ENCODE measurements at places on chromosomes 3 and 15.

DNA sequence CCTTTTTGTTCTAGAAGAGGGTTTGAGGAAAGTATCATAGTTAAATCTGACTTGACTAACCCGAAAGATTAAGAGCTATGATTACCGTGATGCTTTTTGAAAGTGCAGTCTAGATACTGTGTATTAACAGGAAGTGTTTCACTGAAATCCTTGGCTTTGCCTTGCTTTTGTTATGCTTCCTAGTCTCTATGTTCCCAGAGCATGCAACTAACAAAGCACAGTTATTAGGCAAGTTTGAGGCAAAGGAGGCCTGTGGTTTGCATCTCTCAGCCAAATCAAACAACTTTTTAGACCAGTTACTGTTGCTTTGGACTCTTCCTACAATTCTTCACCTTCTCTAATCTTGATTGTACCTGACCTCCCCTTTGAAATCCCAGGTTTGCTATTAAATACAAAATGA is 3.9 kb downstream of the LXN start:
- DNase-seq = no peak

DNA sequence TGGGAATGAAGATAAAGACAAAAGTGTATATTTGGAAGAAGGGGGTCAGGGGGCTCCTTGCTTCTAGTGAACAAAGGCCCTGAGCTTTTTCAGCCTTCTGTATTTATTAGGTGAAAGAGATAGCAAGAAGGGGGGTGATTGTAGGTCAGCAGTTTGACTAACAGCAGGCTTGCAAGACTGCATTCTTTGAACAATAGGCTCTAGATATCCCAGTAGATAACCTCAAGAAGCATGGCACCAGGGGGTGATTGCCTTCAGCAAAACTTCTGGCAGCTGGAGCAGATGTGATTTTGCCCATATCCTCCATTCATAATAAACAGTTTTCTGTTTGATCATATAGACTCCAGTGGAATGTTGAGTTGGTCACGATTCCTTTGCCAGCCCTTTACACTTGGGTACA is 31.7 kb upstream of the GOLIM4 start:
- DNase-seq = no peak

DNA sequence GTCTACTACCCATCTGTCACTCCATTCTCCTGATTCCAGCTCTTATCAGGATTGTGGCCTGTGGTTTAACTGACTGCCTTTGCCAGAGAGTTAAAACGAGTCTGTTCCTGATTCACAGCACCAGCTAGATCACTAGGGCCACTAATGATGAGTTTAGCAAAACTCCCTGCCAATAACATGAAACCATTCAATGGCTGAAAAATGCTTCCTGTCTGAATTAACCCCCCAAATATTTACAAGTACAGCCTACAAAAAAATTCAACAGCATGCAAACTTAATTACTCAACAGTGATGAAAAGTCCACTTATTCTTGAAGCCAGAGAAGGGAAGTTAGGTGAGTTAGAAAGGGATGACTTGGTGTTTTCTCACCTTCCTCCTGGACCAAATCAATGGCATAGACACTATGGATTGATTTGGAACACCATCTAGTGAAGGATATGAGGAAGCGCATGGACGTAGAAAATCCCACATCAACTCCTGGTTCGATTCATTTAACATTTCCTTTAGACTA is 141.4 kb downstream of the TGFBR2 start:
- DNase-seq = no peak

DNA sequence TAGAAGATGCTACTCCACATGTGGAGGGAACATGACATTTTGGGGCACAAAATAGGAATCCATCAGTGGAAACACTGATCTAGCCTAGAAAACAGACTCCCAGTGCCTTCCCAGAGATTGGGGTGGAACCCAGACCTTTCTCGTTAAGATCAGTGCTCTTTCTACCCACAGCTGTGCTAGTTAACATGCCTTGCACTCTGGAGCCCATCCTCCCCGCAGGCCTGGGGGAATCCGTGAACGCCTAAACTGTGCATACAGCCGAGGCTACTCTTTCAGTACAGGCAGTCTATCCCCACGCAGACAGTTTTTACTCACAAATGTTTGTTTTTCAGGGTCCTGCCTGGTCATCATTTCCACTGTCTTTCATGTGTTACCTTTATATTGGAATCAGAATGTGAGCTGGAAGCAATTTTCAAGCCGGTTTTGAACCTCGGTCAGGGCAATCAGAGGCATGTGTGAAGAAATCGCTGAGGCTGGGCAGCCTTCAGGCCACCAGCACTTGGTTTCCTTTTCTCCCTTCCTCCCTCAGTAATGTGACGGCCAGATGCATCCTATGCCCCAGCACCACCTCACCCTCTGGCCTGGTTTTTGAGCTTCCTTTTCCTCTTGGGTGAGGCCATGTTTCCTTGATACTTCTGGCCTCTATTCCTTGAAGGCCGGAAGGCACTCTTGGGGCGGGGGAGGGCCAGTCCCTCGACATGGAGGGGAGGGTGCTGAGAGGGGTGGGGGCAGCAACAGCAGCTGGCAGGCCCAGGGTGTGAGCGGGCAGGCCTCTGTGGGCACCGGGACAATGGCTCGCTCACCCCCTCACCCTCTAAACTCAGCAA is 123.6 kb upstream of the GALNT15 start:
- no peak for DNase-seq

- no peak for DNase-seq
Measured at GRCh38 chr3:45067941-45068340, 41.8 kb downstream of the CLEC3B start.

DNA sequence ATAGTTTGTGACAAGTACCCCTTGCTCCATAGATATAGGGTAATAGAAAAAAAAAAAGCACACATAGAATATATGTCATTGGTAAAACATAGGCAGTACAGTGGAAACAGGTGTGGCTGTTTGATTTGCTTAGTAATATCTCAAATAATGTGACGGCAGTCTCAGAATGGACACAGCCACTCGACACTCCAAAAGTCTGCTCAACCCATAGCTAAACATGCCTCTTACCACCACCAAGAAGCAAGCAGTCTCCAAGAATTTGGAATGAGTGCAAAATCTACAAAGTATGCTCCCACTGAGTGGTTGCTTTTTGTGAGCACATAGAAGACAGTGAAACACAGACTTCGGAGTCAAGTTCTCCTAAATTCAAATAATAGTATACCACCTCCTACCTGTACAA is 43.0 kb downstream of the RAB27A start:
- DNase-seq = no peak

DNA sequence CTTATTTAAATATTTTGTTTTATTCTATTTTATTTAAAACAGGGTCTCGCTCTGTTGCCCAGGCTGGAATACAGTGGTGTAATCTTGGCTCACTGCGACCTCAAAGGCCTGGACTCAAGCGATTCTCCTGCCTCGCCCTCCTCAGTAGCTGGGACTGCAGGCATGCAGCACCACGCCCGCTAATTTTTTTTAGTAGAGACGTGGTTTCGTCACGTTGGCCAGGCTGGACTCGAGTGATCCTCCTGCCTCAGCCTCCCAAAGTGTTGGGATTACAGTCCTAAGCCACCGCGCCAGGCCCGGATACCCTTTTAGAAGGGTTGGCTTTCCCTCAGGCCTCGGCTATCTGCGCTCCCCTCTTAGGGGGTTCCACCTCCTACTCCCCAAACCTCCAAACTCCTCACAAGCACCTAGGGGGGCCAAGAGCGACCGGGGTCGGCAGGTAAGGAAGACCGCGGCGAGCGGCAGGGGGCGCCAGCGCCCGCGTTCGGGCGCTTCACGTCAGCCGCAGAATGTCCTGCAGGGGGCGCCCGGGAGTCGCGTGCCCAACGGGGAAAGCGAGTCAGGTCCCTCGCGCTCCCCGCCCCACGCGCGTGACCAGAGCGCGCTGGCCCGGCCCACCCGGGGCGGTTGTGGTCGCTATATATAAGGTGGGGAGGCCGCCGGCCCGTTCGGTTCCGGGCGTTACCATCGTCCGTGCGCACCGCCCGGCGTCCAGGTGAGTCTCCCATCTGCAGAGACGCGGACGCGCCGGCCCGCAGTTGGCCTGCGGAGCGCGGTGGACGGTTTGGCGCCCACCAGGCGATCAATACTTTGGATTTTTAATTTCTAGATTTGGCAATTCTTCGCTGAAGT is 51.8 kb upstream of the GATM start:
- no peak for DNase-seq

DNA sequence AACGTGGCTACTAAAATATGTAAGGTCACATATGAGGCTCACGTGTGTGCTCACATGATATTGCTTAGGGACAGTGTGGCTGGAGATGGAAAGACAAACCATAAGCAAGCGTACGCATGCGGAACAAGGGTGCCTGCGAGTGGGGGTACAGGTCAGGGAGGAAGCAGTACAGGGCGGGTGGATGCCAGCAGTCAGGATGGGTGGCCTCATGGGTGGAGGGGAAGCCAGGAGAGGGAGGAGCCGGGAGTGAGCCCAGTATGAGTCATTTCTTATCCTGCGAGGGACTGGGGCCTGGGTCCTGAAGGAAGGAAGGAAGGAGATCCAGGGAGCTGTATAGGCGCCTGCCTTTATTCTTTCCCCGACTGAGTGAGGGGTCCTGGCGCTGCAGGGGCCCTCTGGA is 42.0 kb upstream of the CGNL1 start:
- DNase-seq = no peak

GRCh38 chr15:50431204-50431603 is 7.0 kb downstream of the USP8 start:
- DNase-seq = no peak

GRCh38 chr15:63111481-63111880 is 10.2 kb upstream of the LACTB start:
- no peak for DNase-seq

GRCh38 chr3:61227799-61228198 is 23.5 kb downstream of the FHIT start:
- DNase-seq = no peak

GRCh38 chr3:35780800-35781199 is 141.5 kb downstream of the ARPP21 start:
- DNase-seq = no peak

- no peak for DNase-seq
Measured at GRCh38 chr3:56269755-56270535, 198.3 kb downstream of the ERC2 start.

DNA sequence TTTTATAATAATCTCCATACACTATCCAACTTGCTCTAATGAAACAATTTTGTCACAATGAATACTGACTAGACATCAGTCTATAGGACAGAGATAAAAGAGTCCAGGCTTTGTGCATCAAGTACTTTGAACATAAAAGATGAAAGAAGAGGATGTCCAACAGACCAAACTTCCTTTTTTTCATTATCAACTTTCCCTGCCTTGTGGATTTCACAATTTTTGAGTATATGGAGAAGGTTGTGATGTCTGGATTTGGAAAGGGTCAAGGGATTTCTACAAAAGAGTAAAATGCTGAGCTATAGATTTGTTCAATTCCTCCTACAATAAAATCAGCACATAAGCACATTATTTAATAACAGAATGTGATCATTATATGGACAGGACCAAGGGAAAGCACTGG is 25.7 kb downstream of the CD47 start:
- DNase-seq = no peak

GRCh38 chr3:38653685-38654537 is 4.4 kb upstream of the SCN5A start:
- DNase-seq = no peak

- no peak for DNase-seq
Measured at GRCh38 chr3:51408021-51408420, 16.9 kb downstream of the RBM15B start.

DNA sequence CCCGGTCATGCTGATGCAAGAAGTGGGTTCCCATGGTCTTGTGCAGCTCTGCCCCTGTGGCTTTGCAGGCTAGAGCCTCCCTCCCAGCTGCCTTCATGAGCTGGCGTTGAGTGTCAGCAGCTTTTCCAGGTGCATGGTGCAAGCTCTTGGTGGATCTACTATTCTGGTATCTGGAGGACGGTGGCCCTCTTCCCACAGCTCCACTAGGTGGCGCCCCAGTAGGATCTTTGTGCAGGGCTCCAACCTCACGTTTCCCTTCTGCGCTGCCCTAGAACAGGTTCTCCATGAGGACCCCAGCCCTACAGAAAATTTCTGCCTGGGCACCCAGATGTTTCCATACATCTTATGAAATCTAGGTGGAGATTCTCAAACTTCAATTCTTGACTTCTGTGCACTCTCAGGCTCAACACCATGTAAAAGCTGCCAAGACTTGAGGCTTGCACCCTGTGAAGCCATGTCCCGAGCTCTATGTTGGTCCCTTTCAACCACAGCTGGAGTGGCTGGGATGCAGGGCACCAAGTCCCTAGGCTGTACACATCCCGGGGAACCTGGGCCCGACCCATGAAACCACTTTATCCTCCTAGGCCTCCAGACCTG is 238.4 kb upstream of the MDFIC2 start:
- DNase-seq = no peak

DNA sequence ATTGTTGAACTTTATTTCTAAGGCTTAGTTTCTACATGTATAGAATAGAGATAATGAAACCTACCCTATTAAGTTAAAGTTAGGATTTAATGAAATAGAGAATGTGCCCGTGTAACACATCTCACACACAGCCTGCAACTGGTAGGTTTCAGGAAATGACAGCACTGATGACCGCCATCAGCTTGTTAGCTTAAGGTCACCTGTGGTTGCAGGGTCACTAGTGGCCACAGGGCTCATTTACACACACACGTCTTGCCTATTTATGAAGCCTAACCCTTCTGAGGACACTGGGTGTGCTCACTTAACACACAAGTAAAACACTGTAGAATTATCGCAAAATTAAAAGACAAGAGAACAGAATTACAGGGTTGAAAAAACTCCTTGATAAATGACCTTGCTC is 20.1 kb downstream of the CHRM5 start:
- no peak for DNase-seq

DNA sequence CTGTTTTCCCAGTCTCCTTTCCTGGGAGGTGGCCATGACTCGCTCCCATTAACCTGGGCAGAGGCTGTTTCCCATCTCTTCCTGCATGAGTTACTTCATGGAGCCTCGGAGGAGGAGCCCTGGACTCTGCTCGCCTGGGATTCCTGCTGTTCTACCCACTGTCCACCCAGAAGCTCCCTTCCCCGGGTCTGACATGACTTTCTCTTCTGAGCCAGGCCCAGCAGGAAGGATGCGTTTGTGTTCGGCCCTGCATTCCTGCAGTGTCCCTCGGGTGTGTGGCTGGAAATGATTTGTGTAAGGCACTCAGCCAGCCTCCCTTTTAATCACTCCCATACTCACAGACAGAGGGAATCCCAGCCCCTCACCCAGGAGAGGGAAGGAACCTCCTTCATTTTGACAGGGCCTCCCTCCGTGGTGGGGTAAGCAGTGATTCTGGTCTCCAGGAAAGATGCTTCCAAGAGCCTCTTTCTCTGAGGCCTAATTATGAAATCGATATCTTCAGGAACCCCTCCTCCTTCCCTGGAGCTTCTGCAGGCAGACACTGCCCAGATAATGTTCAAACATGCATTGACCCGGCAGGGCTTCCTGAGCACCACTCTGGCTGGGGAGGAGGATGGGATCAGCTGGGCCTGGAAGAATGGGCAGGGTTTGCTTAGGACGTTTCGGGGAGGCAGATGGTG is 41.6 kb upstream of the DLG1 start:
- DNase-seq = no peak

DNA sequence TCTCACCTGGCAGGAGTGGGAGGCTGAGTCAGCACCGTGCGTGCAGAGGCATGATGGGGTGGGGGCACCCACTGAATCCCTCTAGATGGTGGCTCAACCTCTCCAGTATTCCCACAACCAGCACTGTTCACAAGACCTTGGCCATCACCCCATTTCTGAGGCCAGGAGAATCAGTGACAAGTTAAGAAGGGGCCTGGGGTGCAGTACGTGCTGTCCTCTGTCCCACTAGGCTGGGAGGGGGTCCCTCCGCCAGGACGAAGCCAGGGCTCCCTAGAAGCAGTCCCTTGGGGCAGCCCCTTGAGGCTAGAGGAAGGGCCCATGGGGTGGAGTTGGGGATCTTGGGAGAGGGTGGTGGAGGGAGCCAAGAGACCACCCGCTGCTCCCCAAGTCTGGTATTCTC is 4.8 kb downstream of the MYL3 start:
- DNase-seq = no peak
